ENCODE measurements at places on chromosomes 11 and 22. TPM values are rescaled to one million over a fixed set of nuclear protein-coding genes. Genes with fewer than 3 reads are reported as not detected.

Gene C22orf42
- not detected for total RNA-seq

DNA sequence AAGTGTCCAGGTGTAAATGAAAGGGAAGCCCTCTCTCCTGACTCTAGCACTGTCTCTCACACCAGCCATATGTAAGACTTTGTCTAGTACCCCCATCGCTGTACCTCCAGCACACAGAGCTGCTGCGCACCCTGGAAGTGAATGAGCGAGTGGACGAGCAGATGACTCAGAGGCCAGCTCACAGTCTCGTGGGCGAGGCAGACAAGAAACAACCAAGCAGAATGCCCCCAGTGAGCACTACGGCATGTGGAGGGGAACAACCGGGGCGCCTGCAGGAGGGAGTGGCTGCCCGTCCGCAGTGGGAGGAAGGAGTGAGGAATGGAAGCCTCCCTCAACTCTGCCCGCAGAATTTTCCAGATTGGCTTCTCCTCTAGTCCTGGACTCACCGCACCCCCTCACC is 46.4 kb downstream of the MCM5 start:
- DNase-seq, result no peak

DNA sequence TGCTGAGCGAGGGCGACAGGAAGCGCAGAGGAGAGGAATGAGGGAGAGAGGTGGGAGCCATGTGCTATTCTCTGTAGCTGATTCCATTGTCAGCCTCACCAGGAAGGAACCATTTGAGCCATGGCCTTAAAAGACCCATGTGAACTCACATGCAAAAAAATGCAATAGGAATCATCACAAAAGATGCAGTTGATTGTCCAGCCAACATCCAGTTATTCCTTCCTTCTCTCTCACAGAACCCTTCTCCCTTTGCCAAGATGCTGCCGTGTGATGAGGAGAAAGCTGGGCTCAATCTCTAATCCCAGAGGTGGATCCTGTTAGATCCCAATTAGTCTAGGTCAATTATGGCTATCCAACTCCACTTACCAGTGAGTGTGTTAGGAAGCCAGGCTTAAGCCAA is 58.2 kb upstream of the RRAS2 start:
- no peak for DNase-seq

Gene SMC1B
- total RNA-seq, result not detected

Gene SYT12
- total RNA-seq, result 4.3 TPM

Gene SCGB1C1
- total RNA-seq, result not detected

- no peak for DNase-seq
These were observed 135.6 kb upstream of the ZC3H12C start for GRCh38 chr11:109957601-109958000.

DNA sequence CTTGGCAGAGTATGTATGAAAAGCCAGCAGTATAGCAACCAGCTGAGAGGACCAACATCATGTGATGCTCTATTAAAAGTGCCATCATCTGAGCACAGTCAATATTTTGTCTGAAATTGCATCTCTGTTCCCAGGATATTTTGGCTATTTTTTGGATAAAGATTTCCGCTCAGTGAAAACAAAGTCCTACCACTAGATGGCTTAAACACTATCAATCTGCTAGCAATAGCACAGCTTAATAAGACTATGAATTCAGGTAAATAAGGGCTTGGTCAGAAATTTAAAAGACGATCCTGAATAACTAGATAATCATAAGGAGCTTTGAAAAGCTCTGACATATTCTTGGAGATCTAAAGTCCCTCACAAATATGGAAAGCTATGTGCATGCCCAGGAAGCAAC is 74.4 kb downstream of the MS4A13 start:
- DNase-seq, result peak; percentile 8

DNA sequence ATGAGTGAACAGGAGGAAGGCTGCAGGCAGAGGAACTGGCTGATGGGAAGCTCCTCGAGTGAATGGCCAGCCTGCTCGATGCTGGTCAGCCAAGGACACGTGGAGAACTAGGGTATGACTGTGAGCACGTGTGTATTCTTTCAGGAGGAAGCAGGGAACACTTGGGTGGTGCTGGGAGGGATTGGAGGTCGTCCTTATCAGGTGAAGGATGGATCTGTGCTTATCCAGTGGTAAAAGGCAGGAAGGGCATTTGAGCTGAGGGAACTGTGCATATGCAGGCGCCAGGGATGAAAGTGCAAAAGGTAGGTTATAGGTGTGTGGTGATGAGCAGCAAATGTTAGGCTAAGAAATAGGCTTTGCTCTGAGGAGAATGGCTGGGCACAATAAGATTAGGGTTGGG is 9.7 kb upstream of the SLCO2B1 start:
- no peak for DNase-seq

DNA sequence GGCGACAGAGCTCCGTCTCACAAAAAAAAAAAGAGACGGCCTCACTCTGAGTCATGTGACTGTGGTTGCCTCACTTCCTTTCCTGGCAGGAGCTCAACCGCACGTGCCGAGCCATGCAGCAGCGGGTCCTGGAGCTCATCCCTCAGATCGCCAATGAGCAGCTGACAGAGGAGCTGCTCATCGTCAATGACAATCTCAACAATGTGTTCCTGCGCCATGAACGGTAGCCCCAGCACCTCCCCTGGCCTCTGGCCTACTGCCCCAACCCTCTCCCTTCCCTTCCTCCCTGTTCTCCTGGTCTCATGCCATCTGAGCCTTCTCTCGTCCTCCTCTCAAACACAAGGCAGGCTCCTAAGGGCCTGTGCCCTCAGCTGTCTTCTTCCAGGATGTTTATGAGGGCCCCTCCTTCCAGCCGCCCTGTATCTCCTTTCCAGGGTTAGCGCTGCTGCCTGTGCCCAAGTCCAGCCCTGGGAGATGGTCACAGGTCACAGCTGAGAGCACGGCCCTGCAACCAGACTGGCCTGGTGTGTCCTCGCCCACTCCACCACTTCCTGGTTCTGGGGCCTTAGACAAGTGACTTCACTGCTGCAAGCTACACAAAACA is 30.7 kb downstream of the TOM1 start:
- DNase-seq, result no peak

Gene CD3G
- total RNA-seq, result 0.20 TPM

DNA sequence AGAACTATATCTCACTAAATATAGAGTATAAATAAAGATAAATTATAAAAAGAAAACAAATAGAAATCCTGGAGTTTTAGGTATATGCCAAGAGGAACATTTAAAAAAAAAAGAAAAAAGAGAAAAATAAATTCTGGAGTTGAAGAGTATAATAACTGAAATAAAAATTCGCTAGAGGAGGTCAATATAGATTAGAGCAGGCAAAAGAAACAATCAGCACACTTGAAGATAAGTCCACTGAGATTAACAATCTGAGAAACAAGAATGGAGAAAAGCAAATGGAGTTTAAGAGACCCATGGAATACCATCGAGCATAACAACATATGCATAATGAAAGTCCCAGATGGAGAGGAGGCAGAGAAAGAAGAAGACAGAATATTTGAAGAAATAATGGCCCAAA is 14.3 kb upstream of the BEST1 start:
- no peak for DNase-seq

GRCh38 chr11:115134926-115135325 is 369.3 kb downstream of the CADM1 start:
- no peak for DNase-seq

GRCh38 chr11:659532-660085 is 22.5 kb downstream of the DRD4 start:
- DNase-seq, result no peak

DNA sequence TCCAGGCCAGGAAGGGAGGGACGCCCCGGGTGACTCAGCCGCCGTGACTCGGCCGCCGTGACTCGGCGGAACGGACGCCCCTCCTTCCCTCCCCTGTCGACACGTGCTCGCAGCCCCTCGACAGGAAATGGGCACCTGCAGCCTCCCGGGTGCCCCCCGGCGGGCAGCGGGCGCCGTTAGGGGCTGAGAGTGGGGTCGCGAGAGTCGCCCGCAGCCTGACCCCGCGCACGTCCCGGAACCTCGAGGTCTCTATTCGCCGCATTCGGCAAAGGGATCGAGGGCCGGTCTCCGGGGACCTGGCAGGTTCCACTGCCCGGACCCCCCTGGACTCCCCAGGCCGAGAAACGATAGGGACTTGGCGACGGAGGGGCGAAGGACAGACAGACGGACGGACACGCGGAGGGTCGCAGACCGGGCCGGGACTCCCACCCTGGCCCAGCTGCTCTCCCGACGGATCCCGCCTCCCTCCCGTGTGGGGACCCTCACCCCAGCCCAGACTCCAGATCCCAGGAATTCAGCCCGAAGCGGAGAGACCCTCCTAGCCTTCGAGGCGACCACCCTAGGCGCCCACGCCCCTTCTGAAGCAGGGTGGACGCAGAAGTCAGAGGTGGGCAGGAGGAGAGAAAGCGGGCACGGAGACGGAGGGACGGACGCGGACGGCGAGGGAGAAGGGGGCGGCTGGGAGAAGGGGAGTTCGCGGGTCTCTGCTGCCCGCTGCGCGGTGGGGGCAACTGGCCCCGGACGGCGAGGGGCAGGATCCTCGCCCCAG is 648 bp downstream of the FOSL1 start:
- DNase-seq, result no peak

Gene PHLDA2
- 309 TPM for total RNA-seq

Gene CABP4
- not detected for total RNA-seq

DNA sequence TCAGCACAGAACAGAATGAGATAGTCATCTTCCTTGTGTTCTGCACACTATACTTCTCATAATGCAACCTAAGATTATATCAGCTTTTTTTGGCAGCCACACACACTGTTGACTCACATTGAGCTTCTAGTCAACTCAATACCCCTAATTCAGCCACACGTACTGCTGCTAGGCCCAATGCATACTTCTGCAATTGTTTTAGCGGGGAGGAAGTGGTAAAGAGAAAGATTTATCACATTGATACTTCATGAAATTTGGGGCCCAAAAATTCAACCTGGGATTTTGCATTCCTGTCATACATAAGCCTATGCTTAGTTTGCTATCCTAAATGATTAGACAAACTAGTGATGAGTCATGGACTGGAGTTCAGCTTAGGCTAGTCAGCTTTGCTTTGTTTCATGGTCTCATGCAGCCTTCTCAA is 8.6 kb upstream of the UPB1 start:
- no peak for DNase-seq

Gene PGA5
- not detected for total RNA-seq

DNA sequence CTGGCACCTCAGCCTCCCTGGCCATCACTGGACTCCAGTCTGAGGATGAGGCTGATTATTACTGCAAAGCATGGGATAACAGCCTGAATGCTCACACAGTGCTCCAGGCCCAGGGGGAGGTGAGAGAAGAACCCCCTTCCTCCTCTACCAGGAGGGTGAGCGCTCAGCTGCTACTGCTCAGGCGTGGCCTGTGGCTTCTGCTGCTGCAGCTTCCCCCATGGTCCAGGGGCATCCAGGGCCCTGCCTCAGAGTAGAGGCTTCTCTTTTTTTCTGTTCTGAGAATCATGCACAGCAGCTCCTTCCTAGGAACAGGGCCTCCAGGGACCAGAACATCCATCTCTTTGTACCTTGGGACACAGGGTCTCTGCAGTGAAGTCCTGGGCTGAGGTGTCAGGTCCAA is 83.1 kb downstream of the VPREB1 start:
- DNase-seq, result no peak

DNA sequence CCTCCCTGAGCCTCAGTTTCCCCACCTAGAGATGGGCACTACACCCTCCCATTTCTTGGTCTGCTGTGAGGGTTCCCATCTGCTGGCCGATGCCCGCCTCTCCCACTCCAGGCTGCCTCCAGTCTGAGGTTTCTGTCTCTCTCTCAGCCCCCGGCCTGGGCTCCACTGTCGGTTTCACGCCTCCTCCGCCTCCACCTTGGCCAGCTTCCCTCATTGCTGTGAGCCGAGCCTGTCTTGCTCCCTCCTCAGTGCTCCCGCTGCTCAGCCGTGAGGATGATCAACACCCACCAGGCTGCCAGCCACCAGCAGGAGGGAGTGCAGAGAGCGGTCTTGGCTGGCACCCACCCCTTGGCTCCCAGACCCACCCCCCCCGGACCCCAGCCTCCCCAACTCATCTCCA is 61.0 kb downstream of the CYTH4 start:
- DNase-seq, result no peak

GRCh38 chr11:19091366-19091765 is 25.6 kb upstream of the ZDHHC13 start:
- no peak for DNase-seq

Gene HTR3B
- not detected for total RNA-seq

GRCh38 chr11:97729546-97730272 is 1291.0 kb upstream of the CNTN5 start:
- no peak for DNase-seq

- DNase-seq, result no peak
These were observed 213.6 kb downstream of the RAB38 start for GRCh38 chr11:87961606-87962005.

Gene LIF
- total RNA-seq, result 75.4 TPM

GRCh38 chr11:19326499-19326898 is 85.8 kb upstream of the E2F8 start:
- no peak for DNase-seq

Gene CTSW
- total RNA-seq, result not detected

DNA sequence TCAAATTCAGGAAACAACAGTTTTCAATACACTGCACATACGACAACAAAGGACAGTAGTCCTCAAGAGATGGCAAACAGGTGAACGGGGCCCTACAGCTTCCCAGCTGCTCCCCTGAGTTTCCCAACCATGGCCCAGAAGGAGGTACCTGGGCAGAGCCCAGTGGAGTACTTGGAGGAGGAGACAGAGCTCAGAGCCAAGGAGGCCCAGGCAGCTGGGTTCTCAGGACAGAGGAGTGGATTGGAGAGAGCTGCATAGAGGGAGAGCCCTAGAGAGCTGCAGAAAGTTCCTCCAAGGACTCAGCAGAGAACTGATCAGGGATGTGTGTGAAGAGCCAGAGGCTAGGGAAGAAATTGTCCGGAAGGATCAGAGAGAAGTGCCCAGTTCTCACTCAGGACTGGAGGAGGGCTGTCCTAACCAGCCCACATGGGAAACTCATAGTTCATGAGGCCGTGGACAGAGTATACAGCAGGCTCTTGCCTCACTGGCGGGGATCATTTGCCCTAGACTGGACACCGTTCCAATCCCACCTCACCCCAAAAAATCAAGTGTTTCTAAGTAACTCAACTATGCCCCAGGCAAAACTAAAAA is 7.6 kb upstream of the ASCL2 start:
- no peak for DNase-seq

DNA sequence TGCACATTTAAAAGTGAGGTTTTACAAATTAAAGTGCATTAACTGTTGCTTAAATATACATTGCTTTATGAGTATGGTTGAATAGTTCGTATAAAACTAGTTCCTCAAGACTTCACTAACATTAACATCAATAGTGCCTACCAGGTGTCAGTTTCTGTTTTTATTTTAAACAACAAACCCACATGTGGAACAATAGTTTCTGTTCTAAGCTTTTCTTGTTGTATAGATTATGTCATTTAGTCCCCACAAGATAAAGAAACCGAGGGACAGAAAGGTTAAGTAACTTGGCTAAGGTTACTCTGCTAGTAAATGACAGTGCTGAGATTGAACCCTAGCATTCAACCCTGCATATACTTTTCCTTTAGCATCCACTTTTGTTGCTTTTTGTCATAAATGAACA is 41.4 kb upstream of the ST14 start:
- no peak for DNase-seq

DNA sequence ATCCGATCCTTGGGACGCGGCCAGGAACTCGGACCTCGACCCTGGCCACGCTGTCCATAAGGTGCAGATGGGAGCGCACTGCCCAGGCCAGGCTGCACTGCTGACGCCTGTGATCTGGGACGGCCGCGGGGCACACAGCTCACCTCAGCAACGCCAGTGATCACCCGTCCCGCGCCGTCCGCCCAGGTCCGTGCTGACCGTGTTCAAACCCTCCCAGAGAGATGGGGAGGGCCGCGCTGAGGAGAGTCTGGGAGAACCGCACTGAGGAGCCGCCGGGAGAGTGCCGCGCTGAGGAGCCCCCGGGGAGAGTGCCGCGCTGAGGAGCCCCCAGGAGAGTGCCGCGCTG is 636 bp downstream of the KCNQ1OT1 start:
- DNase-seq, result no peak

Gene PATE2
- total RNA-seq, result not detected

Gene CEP126
- 2.0 TPM for total RNA-seq

Gene HSPB2
- not detected for total RNA-seq

All from HCT116 (cell line).